T-helper 9 cell (primary cell): ENCODE measurements at places on chromosomes 3 and 15.

DNA sequence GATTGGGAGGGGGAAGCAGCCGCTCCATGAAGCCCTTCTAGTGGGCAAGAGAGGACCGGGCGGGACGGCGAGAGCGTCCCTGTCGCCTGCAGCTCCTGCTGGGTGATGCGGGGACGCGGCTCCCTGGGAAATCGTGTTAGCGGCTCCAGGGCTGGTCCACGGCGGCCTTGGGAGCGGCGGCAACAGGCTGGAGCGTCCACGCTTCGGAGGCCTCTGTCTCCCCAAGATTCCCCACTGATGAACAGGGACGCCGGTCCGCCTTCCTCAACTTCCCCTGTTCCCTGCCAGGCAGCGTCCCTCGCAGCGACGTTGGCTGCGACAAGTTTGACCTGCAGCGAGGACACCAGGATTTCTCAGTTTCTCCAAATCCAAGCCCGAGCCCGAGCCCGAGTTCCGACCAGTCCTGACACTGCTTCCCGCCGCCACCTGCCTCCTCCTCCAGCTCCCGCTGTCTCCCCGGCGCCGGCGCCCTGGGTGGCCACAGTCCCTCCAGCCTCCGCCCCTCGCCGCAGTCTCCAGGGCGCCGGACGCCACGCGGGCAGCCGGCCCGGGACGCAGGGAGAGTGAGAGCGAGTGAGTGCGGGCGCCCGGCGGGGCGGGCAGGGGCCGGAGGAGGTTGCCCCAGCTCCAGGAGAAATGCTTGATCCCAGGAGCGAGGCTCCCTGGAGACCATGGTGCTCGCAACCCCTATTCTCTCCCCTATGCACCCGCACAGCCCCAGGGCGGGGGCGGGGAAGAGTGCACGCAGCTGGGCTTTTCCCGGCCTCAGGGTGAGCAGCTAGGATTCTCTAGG is 78.1 kb upstream of the RNF7 start:
- no peak for DNase-seq

GRCh38 chr3:32569540-32570420 is 878 bp downstream of the DYNC1LI1 start:
- DNase-seq, result peak; percentile 30

GRCh38 chr15:89803941-89804800 is 10.5 kb downstream of the ANPEP start:
- no peak for DNase-seq

- DNase-seq, result no peak
Measured at GRCh38 chr15:80989081-80989517, 520 bp downstream of the MESD start.

- DNase-seq, result no peak
Measured at GRCh38 chr15:89780601-89781000, 4.5 kb downstream of the MESP2 start.

DNA sequence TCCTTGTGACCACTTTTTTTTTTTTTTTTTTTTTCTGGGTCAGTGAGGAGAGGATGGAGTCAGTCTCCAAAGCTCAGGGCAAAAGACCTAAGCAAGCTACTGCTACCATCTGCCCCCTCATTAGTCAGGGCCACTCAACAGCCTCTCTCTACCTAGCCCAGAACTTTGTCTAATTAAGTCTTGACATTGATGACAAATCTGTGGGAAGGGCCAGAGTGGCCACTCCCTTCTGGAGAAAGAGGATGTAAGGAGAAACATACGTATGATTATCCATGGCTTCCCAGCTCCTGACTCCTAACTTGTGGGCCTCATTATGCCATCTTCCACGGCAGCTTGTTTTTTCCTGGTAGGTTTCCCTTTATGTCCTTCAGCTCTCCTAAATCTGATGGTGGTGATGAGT is 37.9 kb downstream of the NR1I2 start:
- DNase-seq, result no peak

DNA sequence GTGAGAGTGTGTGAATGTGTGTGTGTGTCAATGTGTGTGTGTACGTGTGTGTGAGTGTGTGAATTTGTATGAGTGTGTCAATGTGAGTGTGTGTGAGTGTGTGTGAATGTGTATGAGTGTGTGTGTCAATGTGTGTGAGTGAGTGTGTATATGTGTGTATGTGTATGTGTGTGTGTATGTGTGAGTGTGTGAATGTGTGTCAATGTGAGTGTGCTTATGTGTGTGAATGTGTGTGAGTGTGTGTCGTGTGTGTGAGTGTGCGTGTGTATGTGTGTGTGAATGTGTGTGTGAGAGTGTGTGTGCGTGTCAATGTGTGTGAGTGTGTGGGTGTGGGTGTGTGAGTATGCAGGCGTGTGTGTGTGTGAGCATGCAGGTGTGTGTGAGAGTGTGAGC is 93.5 kb upstream of the ALDH1A3 start:
- no peak for DNase-seq

DNA sequence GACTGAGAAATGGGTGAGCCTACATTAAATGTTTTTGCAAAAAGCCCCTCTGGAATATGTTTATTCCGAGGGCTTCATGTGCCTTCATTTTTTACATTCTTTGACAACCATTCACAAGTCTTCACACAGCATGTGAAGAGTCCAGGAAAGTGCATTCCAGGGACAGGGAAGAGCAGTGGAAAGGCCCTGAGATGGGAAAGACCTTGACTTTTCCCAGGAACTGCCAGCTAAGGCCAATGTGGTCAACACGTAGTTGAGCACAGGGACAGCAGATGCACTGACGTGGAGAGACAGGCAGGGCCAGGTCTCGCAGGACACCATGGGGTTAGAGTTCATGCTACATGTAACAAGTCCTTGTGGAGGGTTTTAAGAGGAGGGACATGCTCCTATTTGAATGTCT is 21.7 kb downstream of the SSR3 start:
- DNase-seq, result no peak

DNA sequence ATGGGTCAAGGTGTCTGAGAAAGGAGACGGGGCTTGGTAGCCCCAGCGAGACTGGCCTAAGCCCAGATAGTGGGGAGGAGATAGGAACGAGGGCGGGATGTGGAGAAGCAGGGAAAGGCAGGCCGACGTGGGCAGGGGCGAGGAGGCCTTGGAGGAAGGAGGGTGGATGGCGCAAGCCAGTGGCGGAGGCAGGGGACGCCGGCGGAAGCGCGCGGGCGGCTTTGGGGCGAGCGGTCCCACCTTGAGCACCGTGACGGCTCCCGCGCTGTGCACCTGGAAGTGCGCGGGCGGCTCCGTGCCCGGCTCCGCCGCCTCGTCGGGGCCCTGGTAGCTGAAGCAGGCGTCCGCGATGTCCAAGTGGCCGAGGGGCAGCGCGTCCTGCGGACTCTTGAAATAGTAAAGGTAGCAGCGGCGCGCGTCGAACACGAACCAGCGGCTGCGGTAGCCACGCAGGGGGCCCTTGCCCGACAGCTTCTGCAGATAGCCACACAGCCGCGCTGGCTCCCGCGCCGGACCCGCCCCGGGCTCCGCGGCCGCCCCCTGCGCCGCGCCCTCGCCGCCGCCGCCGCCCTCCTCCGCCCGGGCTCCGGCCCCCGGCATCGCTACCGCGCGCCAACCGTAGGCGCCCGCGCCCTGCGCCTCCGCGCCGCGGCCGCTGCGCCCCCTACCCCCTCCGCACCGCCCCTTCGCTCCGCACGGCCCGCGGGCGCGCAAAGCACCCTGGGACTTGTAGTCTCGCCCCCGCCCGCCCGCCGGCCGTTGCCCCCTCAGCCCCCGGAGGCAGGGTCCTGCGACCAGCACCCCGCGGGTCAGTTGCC is at the start of gene TBC1D2B:
Gene TBC1D2B, minus strand, starts transcription at position 659 of the 818 bp plus-strand sequence. Its CDS starts 59 bp downstream, at position 600.
- peak; percentile 69 for DNase-seq

- peak; percentile 5 for DNase-seq
Measured at GRCh38 chr3:149487598-149488197, 13.2 kb downstream of the TM4SF4 start.

- DNase-seq, result no peak
Measured at GRCh38 chr15:66893294-66893693, 172.1 kb upstream of the SMAD3 start.

- DNase-seq, result no peak
Measured at GRCh38 chr3:159616234-159616825, 372.3 kb upstream of the IL12A start.

GRCh38 chr3:183264268-183264667 is 11.2 kb downstream of the B3GNT5 start:
- no peak for DNase-seq

GRCh38 chr15:70859998-70860397 is 6.0 kb upstream of the LARP6 start:
- DNase-seq, result no peak

DNA sequence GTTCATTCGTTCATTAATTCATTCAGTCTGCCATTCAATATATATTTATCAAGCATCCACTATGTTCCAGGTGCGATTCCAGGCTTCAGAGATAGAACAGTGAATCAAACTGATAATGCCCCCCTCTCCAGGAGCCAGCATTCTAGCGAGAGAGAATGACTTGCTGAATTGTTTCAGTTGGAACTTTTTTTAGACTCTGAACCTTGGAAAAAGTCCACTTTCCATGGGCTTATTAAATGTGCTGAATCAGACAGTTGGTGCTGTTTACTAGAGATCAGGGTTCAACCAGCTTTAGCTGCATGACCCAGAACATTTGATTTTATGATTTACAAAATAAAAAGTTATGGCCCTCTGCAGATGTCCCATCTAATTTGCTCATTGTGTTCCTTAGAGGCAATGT is 213.2 kb downstream of the THSD4 start:
- DNase-seq, result no peak

DNA sequence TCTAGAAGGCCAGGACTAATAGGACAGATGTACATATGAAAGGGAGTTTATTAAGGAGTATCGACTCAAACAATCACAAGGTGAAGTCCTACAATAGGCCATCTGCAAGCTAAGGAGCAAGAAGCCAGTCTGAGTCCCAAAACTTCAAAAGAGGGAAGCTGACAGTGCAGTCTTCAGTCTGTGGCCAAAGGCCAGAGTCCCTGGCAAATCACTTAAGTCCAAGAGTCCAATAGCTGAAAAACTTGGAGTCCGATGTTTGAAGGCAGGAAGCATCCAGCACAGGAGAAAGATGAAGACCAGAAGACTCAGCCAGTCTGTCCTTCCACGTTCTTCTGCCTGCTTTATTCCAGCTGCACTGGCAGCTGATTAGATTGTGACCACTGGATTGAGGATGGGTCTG is 11.1 kb upstream of the CELF6 start:
- no peak for DNase-seq

DNA sequence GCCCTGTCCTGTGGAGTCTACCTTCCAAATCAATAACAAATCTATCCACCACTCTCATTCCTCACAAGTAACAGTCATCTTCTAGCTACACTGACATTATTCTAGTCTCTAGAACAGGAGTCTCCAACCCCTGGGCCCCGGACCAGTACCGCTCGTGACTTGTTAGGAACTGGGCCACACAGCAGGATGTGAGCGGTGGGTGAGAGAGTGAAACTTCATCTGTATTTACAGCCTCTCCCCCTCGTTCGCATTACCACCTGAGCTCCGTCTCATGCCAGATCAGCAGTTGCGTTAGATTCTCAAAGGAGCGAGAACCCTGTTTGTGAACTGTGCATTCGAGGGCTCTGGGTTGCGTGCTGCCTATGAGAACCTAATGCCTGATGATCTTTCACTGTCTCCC is 31.9 kb downstream of the ROBO2 start:
- no peak for DNase-seq

GRCh38 chr3:14872706-14873105 is 53.9 kb downstream of the FGD5 start:
- DNase-seq, result no peak

DNA sequence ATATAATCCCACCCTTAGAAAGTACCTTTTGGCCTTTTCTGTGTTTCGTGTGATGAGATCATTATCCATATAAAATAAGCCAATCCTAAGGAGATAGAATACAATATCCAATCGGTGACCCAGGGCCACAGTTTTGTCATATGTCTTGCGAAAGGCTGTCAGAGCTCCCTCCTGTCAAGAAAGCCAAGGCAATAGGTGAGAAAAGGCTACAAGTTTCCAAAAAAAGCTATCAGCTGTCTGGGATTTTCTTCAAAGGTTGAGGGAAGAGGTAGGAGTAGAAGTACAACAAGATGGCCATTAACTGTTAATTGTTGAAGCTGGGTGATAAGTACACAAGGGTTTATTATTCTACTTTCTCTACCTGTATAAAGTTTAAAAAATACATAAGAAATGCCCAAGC is 4.0 kb downstream of the PSMD6 start:
- DNase-seq, result no peak

GRCh38 chr3:105174017-105174615 is 192.6 kb upstream of the ALCAM start:
- DNase-seq, result no peak

- DNase-seq, result no peak
Measured at GRCh38 chr3:102510663-102511062, 75.8 kb downstream of the ZPLD1 start.

DNA sequence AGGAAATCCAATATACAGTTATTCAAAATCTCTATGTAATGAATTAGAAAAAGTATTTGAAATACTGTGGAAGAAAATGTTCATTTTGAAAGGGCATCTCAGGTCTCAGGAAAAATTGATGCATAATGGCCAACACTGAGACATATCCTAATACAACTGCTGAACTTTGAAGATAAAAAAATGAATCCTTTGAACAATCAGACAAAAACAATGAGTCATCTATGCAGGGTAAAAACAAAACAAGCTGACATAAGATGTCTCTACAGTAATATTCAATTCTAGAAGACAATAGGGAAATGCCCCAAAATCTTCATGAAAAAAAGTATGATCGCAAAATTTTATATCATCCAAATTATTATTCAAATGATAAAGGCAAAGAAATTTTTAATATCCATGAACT is 34.0 kb upstream of the ZNF280D start:
- DNase-seq, result no peak

- no peak for DNase-seq
Measured at GRCh38 chr3:106302451-106303221, 433.8 kb upstream of the CBLB start.

DNA sequence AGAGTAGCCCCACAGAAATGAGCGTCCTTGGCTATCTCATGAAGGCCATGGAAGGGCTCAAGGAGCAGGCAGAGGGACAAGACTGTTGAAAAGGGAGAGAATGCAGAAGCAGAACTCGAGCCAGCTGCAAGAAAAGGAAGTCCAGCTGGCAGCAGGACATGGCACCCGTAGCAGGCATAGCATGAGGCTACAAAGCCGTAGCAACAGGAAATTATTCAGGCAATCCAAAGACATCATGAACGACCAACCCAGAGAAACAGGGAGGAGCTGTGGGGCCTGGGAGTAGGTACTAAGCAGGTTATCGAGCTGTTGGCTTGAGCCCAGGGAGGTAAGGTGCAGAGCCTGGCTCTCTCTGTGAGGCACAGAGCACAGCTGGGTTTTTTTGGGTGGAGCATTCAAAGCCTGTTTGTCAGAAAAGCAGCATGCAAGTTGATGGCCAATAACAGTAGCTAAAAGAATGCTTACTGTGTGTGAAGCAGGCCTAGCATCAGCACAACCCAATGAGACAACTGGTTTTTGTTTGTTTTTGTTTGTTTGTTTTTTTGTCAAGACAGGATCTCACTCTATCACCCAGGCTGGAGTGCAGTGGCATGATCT is 144.0 kb upstream of the SMAD3 start:
- no peak for DNase-seq

DNA sequence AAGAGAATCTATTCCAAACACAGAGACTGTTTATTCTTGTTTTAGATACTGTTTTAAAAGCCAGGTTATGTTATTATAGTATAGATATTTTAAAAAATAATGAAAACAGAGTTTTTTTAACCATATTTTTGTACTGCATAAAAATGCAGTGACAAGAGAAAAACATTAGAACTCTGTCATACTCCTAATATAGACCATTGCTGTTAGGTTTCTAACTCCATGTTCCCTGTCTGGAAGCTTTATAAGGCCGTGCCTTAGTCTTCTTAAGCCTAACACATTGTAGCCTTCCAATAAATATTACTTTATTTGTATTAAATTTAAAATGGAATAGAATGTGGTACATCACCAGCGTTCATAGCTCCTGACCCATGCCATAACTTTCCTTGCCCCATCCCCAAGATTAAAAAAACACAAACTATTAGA is 53.2 kb downstream of the MBNL1 start:
- DNase-seq, result no peak
